Gastrocnemius medialis (tissue), 4 donors: ENCODE measurements at places on chromosomes 2 and 18. TPM values are rescaled to one million over a fixed set of nuclear protein-coding genes. Genes with fewer than 3 reads are reported as not detected.
A peak's percentile ranks its signal among the peaks of the same experiment; 100 is the strongest.

The BIN1 gene
- 2,167 TPM for total RNA-seq

The FSHR gene
- total RNA-seq: not detected

DNA sequence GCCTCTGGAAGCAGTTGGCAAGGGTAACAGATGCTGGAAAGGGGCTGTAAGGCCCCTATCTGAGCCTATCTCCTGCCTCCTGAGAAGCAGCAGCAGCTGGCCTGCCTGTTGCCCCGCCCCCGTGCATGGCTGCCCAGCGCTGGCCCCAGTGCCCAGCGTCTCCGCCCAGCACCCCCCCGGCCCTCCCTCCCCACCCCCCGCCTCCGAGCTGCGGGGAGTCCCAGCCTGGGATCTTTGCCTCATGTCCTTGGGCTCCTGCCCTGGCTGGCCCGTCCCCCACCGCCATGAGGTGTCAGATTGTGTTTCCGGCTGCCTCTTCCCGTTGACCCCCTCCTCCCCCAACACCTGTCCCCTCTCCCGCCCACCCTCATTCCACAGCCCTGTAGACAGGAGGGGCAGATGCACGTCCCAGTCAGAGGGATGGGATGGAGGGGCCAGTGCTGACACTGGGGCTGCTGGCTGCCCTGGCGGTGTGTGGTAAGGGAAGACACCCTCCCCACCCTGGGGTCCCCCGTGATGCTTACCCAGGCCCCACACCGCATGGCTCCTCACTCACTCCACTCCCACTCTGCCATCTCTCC, at the start of gene CHRND:
TSS of gene CHRND (plus strand) at position 370 of the 581 bp plus-strand sequence. CDS start at position 426, 56 bp downstream.
- peak within 1 kb of the TSS; percentile 95 for H3K27ac ChIP-seq
- peak within 1 kb of the TSS; percentile 30 for H3K4me3 ChIP-seq
- H3K4me1 ChIP-seq: peaks cover 51% of the 10 kb centered on the region
- no peaks in the 10 kb centered on the region for H3K36me3 ChIP-seq

DNA sequence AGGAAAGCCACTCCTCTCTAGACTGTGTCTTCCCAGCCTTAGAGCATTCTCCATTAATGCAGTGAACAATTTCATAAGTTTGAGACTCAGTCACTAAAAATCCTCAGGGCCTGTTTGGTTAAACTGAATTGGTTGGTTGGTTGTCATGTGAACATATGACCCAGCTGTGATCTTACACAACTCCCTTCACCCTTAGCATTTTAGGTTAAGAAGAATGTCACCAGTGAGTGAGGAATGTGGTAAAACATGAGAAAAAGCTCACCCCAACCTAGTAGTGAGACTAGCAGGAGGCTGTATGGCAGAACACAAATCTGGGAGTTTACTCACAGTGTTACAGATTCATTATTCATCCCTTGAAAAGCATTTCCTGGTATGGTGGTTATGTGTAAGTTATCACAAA, 32.4 kb downstream of the LHCGR start:
- no peaks in the 10 kb centered on the region for H3K27me3 ChIP-seq
- no peak overlapping the region for H3K27ac ChIP-seq
- no peak for DNase-seq
- no peaks in the 10 kb centered on the region for H3K4me1 ChIP-seq
- no peaks in the 10 kb centered on the region for H3K36me3 ChIP-seq

GRCh38 chr2:233228376-233228775, 23.1 kb upstream of the ATG16L1 start:
- no peaks in the 10 kb centered on the region for H3K4me1 ChIP-seq
- H3K36me3 ChIP-seq: no peaks in the 10 kb centered on the region
- DNase-seq: no peak
- no peak overlapping the region for H3K27ac ChIP-seq
- H3K27me3 ChIP-seq: no peaks in the 10 kb centered on the region

GRCh38 chr18:12254820-12255511, 805 bp downstream of the CIDEA start:
- no peak overlapping the region for H3K4me3 ChIP-seq
- no peaks in the 10 kb centered on the region for H3K36me3 ChIP-seq
- H3K27ac ChIP-seq: no peak overlapping the region
- no peak for DNase-seq
